ENCODE measurements at places on chromosomes 3 and 15.

DNA sequence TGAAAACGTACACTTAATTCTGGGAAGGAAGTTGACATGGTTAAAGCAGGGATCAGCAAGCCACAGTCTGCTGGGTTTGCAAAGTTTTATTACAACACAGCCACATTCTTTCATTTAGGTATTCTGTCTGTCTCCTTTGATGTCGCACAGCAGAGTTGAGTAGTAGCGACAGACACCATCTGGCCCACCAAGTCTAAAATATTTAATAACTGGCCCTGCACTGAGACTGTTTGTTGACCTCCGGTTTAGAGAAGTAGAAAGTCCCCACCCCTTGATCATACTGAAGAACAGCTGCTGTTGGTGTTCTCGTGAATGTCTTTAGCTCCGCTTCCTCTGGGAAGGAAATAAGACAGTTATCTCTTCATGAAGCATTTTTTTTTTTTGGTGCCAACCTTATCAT is 66.2 kb downstream of the MCTP2 start:
- no peak for DNase-seq

GRCh38 chr3:32106132-32106928 is at the start of gene GPD1L:
Gene GPD1L, plus strand, starts transcription at chr3:32106620. Its CDS starts 92 bp downstream, at chr3:32106712.
- DNase-seq: peak; percentile 97

GRCh38 chr3:99724276-99724675 is 85.9 kb downstream of the COL8A1 start:
- no peak for DNase-seq

DNA sequence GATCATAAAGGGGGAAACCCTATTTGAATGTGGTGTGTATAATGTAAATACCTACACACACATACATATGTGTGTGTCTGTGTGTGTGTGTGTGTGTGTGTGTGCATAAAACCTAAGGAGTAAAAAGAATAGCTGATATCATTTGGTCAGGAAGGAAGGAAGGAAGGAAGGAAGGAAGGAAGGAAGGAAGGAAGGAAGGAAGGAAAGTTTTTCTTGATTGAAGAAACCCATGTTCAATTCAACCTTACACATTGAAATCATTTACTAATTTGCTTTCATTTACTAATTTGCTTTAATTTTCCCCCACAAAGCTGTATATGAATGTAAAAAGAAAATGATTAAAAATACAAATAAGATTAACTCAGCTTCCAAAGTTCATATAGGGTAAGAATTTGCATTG is 386.6 kb downstream of the ROBO2 start:
- DNase-seq: no peak

GRCh38 chr3:173038484-173038871 is 102.6 kb downstream of the SPATA16 start:
- DNase-seq: no peak

DNA sequence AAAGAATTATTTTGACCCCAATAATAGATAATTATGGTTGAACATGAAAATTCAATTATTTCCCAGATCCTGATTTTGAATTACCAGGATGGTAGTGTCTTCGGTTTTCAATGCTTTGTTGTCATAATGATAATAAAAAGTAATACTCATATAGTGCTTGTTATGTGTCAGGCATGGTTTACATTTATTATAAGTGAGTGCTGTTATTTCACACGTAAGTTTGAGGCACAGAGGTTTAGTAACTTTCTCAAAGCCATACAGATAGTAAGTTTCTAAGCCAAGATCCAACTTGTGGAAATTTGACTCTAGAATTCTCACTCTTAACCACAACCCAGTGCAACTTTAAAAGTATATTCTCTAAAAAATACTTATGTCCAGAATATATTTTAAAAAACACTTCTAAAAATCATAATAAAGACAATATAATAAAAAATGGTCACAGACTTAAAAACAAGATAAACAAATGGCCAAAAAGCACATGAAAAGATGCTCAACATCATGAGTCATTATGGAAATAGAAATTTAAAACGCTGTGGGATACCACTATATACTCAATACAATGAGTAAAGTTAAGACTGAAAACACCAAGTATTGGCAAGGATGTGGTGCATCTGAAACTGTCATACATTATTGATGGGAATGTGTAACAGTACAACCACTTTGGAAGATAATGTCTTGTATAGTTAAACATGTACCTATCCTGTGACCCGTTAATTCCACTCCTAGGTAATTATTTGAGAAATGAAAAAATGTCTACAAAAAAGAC is 45.2 kb downstream of the SPRED1 start:
- DNase-seq: no peak
